Mesothelial cell of epicardium (in vitro differentiated cells): ENCODE measurements at places on chromosomes 4 and X. TPM values are rescaled to one million over a fixed set of nuclear protein-coding genes. Genes with fewer than 3 reads are reported as not detected.
A peak's percentile ranks its signal among the peaks of the same experiment; 100 is the strongest.

DNA sequence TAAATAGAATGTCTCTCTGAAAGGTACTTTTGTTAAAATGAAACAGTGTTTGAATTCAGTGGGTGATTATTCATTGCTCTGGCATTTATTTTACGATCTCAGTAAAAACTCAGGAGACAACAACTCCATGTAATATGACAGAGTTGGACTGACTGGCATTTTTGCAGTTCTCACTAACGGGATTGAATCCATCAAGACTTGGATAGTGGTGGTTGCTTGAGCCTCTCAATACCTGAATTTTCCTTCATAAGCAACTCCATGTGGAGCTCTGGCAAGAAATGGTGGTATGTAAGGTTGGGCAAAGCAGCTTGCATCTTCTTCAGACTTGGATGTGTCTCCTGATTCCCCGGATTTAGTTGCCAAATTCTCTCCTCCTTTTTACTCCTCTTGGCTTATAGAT is 72.7 kb downstream of the FRMPD4 start:
- H3K4me1 ChIP-seq, result no peaks in the 10 kb centered on the region
- H3K4me3 ChIP-seq, result no peak overlapping the region
- H3K27me3 ChIP-seq, result peaks cover 4% of the 10 kb centered on the region
- H3K27ac ChIP-seq, result no peak overlapping the region

Gene FAM13A
- 50.2 to 57.7 TPM (median 52.1 TPM) in 3 replicates for total RNA-seq

DNA sequence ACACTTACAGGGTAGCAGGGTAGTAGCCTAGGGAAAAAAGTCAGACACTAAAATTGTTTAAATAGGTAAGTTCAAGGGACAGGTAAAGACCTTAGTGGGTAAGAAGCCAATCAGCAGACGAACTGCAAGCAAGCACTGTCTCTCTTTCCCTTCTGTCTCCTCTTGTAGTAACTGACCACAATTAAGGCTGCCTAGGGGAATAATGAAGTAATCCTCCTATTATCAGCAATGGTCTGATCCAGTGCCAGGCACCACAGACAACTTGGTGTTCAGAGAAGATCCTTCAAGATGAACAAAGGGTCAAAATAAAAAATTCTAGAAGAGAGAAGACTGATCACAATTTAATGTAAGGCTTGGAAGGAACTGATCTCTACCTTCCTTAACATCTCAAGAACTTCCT is 62.9 kb downstream of the ELOVL6 start:
- H3K4me1 ChIP-seq, result peaks cover 18% of the 10 kb centered on the region
- no peaks in the 10 kb centered on the region for H3K27me3 ChIP-seq
- H3K4me3 ChIP-seq, result no peak overlapping the region
- H3K27ac ChIP-seq, result no peak overlapping the region

DNA sequence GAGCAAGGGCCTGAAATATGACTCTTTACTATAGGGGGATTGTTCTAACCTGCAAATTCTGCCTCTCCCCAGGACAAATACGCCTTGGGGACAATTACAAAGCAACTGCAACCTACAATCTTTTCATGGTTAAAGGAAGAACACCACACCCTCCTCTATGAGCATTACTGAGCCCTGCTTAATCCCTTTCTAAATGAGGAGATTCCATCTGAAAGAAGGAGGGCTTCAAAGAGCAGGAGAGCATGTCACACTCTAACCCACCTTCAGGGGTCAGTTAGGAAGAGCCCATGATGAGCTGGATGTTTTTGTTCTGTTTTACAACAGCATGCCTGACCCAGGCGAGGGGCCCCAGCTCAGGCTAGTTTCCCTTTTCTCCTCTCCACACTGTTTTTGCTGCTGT is 134.0 kb upstream of the ANXA3 start:
- no peaks in the 10 kb centered on the region for H3K27me3 ChIP-seq
- peaks cover 26% of the 10 kb centered on the region for H3K4me1 ChIP-seq
- no peak for DNase-seq
- no peak overlapping the region for H3K27ac ChIP-seq
- peaks cover 33% of the 10 kb centered on the region for H3K36me3 ChIP-seq

DNA sequence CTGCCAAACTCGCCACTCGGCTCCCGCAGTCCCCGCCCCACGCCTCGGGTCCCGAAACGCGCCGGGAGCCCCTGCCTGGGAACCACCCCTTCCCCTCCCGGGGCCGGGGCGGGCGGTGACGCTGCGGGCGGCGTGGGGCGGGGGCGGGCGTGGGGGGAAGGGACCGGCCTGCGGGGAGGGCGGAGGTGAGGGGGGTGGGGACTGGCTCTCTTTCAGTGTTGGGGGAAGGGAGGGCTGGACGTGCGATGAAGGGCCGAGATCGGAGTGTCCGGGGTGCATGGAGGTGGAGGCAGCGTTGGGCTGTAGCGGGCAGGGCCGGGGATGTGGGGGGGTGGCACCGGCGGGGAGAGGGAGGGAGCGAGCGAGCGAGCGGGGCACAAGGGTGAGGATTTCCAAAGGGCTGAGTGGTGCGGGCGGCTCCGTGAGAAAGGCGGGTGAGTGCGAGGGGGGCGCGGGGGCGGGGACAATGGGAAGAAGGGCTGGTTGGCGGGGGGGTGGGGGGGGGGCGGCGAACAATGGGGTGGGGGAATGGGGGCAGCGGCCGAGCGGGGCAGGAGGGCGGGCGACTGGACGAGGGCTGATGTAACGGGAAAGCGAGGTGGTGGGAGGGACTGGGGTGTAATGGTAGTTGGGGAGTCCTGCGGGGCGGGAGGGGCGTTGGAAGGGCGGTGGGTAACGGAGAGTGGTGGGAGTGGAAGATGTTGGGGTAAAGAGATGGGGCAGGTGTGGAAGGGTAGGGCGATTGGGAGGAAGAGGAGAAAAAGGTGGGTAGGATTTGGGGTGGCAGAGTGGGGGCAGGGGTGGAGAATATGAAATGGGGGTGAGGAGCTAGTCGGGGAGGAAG is 578 bp downstream of the DCUN1D4 start:
- H3K27me3 ChIP-seq, result peaks cover 9% of the 10 kb centered on the region
- no peaks in the 10 kb centered on the region for H3K36me3 ChIP-seq
- peak; percentile 65 for DNase-seq
- peaks cover 14% of the 10 kb centered on the region for H3K4me1 ChIP-seq
- peak overlapping the region; percentile 94 for H3K4me3 ChIP-seq

Gene FNIP2
- total RNA-seq, result 31.4 to 32.9 TPM (median 32.1 TPM) in 3 replicates

GRCh38 chrX:39953879-39954278 is 143.9 kb downstream of the BCOR start:
- H3K27ac ChIP-seq, result no peak overlapping the region
- H3K36me3 ChIP-seq, result no peaks in the 10 kb centered on the region
- H3K4me3 ChIP-seq, result no peak overlapping the region
- H3K27me3 ChIP-seq, result no peaks in the 10 kb centered on the region
- DNase-seq, result no peak
- peaks cover 11% of the 10 kb centered on the region for H3K4me1 ChIP-seq

Gene SLC2A9
- total RNA-seq, result 4.8 to 5.1 TPM (median 5.0 TPM) in 3 replicates

DNA sequence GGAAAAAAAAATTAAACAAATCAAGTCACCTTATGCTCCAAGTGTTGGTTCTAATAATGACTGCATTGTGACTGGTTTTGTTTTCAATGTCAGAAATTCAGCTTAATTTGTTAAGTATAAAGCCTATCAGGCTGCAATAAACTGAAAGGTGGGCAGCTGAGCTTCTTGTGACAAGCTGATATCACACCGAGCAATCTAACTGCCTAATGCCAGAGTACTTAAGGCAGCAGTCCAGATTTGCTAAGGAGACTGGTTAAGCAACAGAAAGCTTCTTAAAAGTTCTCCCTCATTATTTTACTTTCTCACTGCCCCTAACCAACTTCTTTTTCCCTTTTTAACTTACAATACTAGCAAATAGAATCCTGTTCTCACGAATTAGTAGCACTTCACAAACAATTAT is 201.0 kb downstream of the MAB21L2 start:
- H3K27me3 ChIP-seq, result no peaks in the 10 kb centered on the region
- no peak for DNase-seq
- no peak overlapping the region for H3K4me3 ChIP-seq
- peaks cover 3% of the 10 kb centered on the region for H3K36me3 ChIP-seq

GRCh38 chrX:131752493-131753198 is 208.8 kb downstream of the OR13H1 start:
- no peak overlapping the region for H3K4me3 ChIP-seq
- H3K4me1 ChIP-seq, result no peaks in the 10 kb centered on the region
- DNase-seq, result no peak
- no peak overlapping the region for H3K27ac ChIP-seq
- H3K27me3 ChIP-seq, result no peaks in the 10 kb centered on the region
- H3K36me3 ChIP-seq, result peaks cover 46% of the 10 kb centered on the region

DNA sequence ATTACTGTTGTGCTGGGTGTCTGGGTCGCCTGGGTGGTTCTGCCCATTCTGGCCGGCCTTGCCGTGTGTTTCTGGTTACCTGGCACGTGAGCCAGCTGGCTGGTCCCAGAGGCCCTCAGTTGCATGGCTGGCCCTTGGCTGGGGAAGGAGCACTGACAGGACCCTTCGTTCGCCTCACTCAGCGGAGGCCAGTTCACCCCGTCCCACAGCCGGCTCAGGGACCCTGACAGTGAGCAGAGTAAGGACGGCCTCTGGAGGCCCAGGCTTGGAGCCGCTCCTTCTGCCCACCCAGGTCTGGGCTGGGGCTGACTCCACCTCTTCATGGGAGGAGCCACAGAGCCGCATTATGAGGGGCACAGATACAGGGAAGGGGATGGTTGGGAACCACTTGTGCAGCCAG is 20.3 kb upstream of the HGFAC start:
- no peak overlapping the region for H3K4me3 ChIP-seq
- no peak for DNase-seq
- H3K36me3 ChIP-seq, result peaks cover 25% of the 10 kb centered on the region
- H3K4me1 ChIP-seq, result no peaks in the 10 kb centered on the region
- H3K27ac ChIP-seq, result no peak overlapping the region
- no peaks in the 10 kb centered on the region for H3K27me3 ChIP-seq

DNA sequence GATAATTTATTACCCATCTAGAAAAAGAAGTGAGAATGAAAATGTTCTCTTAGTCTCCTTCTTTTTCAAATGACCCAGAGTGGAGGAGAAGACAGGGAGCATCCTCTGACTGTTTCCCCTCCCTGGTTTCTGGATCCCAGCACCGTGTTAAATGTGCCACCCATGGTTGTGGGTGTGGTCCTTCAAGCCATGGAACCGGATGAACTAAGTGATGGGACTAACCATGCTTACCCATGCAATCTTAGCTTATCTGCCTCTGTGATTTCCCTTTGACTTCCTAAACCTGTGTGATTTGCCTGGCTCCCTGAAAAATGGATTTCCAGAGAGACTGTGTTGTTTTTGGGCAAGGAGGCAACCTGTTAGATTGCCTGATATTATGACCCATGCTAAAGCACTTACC is 437.1 kb downstream of the MAGEB5 start:
- H3K27me3 ChIP-seq, result no peaks in the 10 kb centered on the region
- no peak for DNase-seq
- no peaks in the 10 kb centered on the region for H3K4me1 ChIP-seq

Gene HS6ST2
- 20.2 to 23.1 TPM (median 22.9 TPM) in 3 replicates for total RNA-seq

- DNase-seq, result peak; percentile 73
- peak within 1 kb of the TSS; percentile 92 for H3K4me3 ChIP-seq
- H3K4me1 ChIP-seq, result peaks cover 52% of the 10 kb centered on the region
- peak within 1 kb of the TSS; percentile 92 for H3K27ac ChIP-seq
These were observed at the start of gene SH3RF1 for GRCh38 chr4:169270810-169271691. Gene SH3RF1, minus strand, starts transcription at chr4:169270956. Its CDS starts 1,744 bp downstream, at chr4:169269212.

- H3K36me3 ChIP-seq, result peaks cover 7% of the 10 kb centered on the region
- H3K4me1 ChIP-seq, result peaks cover 4% of the 10 kb centered on the region
- DNase-seq, result no peak
- H3K27ac ChIP-seq, result no peak overlapping the region
- no peaks in the 10 kb centered on the region for H3K27me3 ChIP-seq
These were observed 119.6 kb downstream of the PDLIM5 start for GRCh38 chr4:94571298-94571697.

Gene CXCL11
- not detected in 3 replicates for total RNA-seq

- H3K4me1 ChIP-seq, result no peaks in the 10 kb centered on the region
- H3K4me3 ChIP-seq, result no peak overlapping the region
These were observed 49.2 kb upstream of the FHL1 start for GRCh38 chrX:136097871-136098805.

Gene PF4V1
- total RNA-seq, result not detected in 3 replicates
